SK-N-DZ (cell line): ENCODE measurements at places on chromosomes 4 and X.

DNA sequence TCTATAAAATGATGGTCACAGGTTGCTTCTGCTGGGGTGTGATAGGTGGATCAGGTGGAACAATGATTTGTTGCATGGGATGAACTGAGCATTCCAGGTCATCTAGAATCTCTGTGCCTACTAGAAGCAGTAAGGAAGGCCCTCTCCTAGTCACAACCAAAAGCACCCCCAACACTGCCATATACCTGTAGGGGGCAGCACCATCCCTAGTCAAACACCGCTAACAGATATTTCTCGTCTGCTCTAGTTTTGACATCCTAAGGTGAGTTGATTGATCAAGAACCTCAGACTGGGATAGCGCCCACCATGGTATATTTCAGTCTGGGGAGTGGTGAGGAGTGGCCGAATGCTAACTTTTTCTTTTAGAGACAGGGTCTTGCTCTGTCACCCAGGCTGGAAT is 160.2 kb downstream of the NHS start:
- no peak for DNase-seq

- DNase-seq: no peak
Observed at GRCh38 chr4:30630431-30630830, 89.7 kb upstream of the PCDH7 start.

DNA sequence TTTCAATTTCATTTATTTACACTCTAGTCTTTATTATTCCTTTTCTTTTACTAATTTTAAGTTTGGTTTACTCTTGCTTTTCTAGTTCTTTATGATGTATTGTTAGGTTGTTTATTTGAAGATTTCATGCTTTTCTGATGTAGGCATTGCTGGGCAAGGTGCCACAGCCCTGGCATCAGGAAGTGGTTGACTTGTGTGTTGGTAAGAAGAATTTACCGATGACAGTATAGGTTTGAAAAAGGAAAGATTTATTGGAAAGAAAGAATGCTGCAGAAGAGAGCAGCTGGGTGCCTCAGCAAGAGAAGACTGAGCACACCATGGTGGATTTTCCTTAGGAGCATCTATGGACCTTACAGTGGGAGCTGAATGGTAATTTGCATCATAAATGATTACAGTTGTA is 153.2 kb downstream of the KLF8 start:
- no peak for DNase-seq

DNA sequence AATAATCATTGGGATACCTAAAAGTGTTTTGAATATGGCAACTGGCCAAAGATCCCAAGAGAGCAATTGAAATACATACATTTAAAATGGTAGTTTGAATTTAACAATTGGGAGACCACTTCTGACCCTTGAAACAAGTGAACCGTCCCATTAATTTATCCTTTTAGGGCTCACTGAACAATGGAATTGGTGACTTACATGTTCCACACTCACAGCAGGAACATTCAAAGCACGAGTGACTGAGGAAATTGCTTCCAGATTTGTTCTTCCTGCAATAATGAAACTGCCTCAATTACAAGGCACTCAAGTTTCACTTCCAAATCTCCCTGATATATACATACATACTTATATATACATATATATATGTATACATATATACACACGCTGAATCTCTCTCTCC is 20.6 kb downstream of the SLC39A8 start:
- DNase-seq: no peak

GRCh38 chr4:72791054-72791453 is 222.0 kb upstream of the ADAMTS3 start:
- DNase-seq: no peak

DNA sequence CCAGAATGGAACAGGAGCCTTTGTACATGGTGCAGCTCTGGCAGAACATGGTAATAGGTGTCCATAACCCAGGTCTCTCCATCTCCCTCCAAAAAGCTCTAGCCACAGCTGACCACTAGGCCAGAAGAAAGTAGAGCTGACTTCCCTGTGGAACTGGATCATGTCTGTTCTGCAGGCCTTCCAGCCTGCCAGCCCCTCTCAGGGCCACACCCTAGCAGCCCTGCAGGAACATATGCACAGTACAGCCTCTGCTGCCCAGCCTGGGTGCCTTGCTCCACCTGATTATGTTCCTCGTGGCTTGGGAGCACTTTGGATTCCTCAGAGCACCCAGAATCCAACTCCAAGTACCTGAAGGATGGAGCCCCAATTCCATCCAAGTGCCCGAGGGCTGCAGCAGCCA is 12.0 kb downstream of the NDST3 start:
- no peak for DNase-seq

DNA sequence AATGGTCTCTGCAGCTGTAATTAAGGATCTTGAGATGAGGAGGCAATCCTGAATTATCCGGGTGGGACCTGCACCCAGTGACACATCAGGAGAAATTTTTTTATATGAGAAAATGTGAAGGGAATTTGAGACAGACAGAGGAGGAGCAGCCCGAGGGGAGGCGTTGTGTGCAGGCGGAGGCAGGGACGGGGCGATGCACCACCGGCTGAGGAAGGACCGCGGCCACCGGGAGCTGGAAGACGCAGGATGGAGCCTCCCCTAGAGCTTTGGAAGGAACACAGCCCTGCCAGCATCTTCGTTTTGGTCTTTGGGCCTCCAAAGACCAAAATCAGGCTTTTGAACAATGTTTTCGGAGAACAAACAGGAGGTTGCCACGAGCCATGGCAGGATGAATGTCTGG is 85.0 kb upstream of the ADRA2C start:
- no peak for DNase-seq

- DNase-seq: no peak
Observed at GRCh38 chr4:73429826-73430587, 6.0 kb upstream of the AFP start.

- DNase-seq: peak; percentile 10
Observed at GRCh38 chr4:34512616-34513015, 1731.7 kb downstream of the ARAP2 start.

DNA sequence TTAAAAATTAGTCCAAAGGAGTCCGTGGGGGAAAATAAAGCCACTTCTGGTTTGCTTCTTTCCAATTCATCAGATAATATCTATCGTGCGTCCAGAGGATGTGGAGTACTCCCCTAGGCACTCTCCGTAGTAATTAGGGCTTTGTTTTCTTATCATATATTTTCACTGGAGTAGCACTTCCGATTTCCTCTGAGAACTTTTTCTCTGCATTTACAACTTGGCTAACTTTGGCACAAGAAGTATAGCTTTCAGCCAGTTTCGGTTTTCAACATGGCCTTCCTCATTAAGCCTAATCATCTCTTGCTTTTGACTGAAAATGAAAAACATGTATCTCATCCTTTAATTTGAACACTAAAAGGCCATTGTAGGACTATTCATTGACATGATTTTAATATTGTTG is 80.5 kb downstream of the CASP3 start:
- DNase-seq: no peak

DNA sequence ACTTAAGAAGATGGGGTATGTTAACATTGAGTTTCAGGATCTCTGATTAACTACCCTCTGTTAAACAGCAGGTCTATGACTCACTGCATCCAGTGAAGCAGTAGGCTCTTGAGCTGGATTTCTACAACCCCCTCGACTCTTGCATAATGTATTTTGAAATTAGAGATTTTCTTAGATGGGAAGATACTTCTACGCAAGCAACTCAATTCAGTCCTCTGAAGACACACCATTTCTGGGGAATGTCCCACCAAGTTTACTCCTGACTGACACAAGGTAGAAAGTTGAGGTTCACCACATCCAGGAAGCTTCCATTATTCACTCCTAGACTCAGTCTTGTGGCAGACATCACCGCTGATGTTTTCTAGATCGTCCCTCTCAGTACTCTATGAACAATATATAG is 12.9 kb downstream of the PALLD start:
- DNase-seq: no peak

GRCh38 chr4:141376769-141377168 is 156.1 kb downstream of the ZNF330 start:
- DNase-seq: no peak

GRCh38 chr4:156771171-156771837 is 200.3 kb downstream of the PDGFC start:
- DNase-seq: no peak

DNA sequence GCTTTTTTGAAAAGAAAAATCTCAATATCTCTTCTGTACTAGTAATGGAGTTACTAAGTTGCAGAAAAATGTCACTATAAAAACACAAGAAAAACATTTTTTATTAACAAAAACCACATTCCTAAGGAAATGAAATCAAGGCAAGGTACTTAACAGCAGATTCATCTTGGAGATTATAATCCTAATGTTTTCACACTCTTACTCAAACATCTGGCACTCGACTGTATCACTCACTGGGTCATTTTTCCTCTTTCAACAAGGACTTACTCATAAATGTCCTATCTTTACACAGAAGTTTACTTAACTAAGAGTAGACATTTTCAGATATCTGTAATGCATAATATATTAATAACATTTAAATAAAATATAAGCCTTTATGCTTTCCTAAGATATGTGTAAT is 216.6 kb downstream of the NR3C2 start:
- no peak for DNase-seq

GRCh38 chr4:156217236-156217635 is 263.6 kb upstream of the CTSO start:
- DNase-seq: no peak

GRCh38 chr4:110196206-110196870 is 2.1 kb downstream of the ELOVL6 start:
- DNase-seq: peak; percentile 51

GRCh38 chr4:124866301-124866700 is 153.8 kb upstream of the ANKRD50 start:
- DNase-seq: no peak

- DNase-seq: no peak
Observed at GRCh38 chr4:42278709-42279324, 118.5 kb upstream of the SHISA3 start.

DNA sequence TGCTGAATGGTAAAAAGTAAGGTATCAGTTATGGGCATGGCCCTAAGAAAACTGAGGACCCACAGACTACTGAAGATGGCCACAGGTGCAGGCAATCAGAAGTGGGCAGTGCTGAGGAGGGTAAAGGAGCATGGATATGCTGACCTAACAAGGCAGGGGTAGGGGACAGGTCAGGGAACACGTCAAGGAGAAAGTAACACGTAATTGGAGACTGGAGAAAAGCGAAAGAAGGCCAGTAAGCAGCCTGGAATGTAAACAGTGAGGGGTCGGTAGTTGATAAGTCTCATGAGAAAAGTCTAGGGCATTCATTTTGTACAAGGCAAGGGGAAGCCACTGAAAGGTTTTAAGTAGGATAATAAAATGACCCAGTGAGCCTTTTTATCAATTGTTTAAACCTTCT is 153.3 kb downstream of the PRDM5 start:
- no peak for DNase-seq

GRCh38 chrX:53440621-53441517 is 6.7 kb upstream of the HSD17B10 start:
- DNase-seq: no peak

DNA sequence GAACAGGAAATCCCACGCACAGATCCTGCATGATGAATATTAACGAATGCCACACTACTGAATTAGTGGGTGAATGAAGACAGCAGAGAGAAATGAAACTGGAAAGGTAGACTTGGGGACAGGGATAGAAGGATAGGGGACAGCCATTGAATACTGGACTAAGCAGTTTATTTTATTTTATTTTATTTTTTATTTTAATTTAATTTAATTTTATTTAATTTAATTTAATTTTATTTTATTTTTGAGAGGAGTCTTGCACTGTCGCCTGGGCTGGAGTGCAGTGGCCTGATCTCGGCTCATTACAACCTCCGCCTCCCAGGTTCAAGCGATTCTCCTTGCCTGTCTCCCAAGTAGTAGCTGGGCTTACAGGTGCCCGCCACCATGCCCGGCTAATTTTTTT is 385.2 kb downstream of the GPAT3 start:
- no peak for DNase-seq

DNA sequence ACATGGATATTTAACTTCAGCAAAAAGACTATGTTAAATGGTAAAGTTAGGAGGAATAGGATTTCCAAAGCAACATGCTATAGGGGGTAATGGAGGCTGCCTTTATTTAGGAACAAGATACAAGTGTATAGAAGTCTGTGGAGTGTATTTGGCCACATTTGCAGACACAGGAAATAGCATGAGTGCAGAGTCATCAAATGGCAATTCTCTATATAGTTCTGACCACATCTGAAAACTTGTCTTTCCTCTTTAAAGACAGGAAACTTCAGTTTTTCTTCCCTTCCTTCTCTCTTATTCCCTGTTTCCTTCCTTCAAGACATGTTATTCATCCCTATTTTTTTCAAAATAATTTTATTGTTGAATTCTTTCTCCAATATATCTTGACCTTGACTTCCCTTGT is 119.3 kb upstream of the PITX2 start:
- no peak for DNase-seq

DNA sequence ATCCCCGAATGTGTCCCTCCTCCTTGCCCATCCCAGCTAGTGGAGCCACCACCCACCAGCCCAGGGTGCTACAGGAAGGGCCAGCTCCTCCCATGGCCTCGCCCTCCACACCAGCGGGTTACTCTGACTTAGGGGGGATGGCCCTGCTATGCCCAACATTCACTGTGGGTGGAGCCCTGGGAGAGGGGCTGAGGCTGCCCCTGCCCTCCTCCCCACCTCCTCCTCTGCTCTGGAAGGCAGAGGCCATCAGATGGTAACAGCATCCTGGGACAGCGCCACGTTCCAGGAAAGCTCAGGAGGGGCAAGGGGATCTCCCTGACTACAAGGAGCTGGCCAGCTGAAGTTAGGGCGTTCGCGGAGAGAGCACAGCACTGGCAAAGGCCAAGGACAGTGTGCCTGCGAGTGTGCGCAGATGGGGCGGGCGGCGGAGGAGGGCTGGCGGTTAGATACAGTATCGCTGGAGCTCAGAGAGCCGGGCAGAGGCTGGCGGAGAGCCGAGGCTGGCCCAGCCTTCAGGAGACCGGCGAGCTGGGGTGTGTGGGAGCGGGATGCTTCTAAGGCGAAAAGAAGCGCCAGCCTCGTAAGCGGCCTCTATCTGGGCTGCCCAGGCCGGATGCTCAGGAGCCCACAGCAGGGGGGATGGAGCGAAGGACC is 1.5 kb downstream of the JAKMIP1 start:
- peak; percentile 38 for DNase-seq

GRCh38 chr4:138537731-138538490 is 295.8 kb upstream of the SLC7A11 start:
- DNase-seq: no peak

DNA sequence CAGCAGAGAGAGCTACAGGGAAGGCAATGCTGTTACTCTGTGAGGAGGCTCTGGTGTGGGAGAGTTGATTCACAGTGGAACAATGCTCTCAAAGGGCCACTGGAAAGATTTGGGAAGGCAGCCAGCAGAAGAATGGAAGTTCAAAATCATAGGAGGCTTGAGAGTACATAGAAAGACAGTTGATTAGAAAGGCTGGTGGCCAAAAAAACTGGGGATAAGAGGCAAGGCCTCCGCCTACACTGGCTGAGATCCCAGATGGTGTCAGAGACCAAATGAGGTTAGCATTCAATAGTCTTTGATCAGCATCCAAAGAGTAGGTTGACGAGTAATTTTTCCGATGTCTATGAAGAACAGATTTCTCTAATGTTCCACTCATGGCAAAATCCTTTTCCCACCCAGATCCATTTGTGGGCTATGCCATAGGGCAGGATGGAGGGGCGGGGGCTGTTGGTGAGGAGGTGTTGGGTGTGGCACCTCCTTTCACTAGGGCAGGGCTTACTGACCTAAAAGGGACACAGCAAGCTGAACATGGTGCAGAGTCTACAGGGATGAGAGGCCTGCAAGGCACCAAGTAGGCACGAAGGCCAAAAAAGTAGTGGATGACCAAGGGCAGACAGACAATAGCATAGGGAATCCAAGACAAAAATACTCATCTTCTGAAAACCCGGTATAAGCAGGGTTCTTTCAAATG is 15.1 kb downstream of the TEC start:
- no peak for DNase-seq
